ENCODE measurements at places on chromosomes 5 and 9.
A peak's percentile ranks its signal among the peaks of the same experiment; 100 is the strongest.

GRCh38 chr9:124296094-124296493 lies 38.3 kb downstream of the NEK6 start:
- DNase-seq = no peak

- no peak for DNase-seq
These were observed 93.8 kb downstream of the HSPA4 start for GRCh38 chr5:133145436-133146170.

GRCh38 chr5:147668385-147668784 lies 114.1 kb downstream of the JAKMIP2 start:
- DNase-seq = no peak

GRCh38 chr9:25537808-25538207 lies 140.4 kb downstream of the TUSC1 start:
- no peak for DNase-seq

GRCh38 chr9:13958672-13959071 lies 355.3 kb downstream of the NFIB start:
- no peak for DNase-seq

- no peak for DNase-seq
These were observed 639.6 kb downstream of the CETN3 start for GRCh38 chr5:89769975-89770374.

DNA sequence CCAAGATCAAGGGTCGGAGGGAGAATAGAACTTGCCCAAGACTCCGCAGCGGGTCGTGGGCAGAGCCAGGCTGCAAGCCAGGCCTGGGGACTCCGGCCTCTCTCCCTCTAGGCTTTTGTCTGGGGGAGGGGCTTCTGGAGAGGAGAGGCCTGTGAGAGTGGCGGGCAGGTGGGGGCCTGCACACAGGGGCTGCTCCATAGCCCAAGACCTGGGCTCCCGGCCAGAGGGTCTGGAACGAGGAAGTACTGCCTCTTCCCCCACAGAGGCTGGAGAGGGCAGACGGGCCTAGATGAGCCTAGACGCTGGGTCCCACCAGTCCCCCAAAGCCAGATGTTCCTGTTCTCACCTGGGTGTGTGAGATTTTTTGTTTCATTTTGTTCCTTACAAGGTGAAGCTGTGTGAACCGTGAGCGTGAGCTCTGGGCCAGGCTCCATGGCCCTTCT lies 5.2 kb upstream of the ST6GALNAC6 start:
- DNase-seq = peak; percentile 77

DNA sequence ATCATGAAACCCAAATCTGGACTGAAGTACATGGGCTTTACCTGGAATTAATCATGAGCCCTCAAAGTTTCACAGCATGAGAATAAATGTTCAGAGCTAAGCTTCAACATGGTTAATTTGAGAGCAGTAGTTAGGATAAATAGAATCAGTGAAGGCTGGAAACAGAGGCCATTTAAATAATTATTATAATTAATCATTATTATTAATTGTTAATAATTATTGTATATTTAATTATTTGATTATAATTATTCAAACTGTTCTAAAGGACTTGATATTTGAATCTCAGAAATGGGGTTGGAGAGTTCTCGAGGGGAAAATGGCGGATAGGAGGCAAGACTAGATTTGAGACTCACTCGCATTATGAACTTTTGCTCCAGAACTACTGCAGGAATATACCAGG lies 119.6 kb upstream of the ITGA1 start:
- no peak for DNase-seq

Data from NCI-H2029 (cell line).